Stimulated activated CD4-positive, alpha-beta T cell treated with anti-CD3 and anti-CD28 coated beads, Interleukin-15, amount 100 ng/mL, for 1 hour (primary cell): ENCODE measurements at places on chromosomes 13 and 19.
A peak's percentile ranks its signal among the peaks of the same experiment; 100 is the strongest.

DNA sequence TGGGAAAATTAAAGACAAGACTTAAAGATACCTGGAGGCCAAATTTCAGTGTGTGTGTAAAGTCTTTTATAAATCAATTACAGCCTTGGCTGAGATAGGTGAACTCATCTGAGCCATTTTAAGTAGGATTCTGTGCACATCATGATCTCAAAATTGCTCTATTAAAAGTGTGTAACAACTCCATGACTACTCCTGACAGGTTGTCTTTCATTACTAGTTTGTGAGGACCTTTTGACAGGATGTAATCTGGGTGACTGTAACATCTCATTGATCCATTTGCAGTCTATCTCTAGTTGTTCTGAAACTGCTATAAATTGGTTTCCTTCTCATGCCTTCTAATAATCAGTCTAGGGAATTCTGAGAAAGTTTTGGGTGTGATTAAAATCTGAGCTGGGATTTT, 753.3 kb downstream of the SLITRK5 start:
- DNase-seq = no peak

DNA sequence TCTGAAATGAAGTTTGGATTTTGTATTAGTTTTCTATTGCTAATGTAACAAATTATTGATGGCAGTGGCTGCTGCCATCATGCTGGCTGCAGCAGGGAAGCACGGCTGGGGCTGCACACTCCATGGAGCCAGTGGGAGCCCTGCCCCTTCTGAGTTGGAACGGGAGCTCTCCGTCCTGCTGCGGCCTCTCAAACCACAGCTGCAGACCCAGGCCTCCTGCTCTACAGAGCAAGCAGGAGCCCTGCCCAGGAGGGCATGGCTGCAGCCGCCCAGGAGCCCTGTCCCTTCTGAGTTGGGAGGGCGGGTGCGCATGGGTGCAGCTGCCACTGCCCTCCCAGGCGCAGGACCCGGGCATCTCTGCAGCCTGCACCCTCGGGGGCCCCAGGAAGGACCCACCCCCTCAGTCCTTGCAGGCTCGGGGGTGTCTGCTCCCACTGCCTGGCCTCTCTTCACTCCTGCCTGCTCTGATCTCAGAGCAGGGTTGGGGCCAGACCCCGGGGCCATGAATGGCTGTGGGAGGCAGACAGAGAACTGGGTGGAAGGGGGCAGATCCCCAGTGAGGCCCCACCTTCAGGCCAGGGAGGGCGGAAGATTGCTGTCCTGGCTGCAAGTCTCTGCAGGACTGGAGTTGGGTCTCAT, 21.0 kb upstream of the ESD start:
- DNase-seq = no peak

DNA sequence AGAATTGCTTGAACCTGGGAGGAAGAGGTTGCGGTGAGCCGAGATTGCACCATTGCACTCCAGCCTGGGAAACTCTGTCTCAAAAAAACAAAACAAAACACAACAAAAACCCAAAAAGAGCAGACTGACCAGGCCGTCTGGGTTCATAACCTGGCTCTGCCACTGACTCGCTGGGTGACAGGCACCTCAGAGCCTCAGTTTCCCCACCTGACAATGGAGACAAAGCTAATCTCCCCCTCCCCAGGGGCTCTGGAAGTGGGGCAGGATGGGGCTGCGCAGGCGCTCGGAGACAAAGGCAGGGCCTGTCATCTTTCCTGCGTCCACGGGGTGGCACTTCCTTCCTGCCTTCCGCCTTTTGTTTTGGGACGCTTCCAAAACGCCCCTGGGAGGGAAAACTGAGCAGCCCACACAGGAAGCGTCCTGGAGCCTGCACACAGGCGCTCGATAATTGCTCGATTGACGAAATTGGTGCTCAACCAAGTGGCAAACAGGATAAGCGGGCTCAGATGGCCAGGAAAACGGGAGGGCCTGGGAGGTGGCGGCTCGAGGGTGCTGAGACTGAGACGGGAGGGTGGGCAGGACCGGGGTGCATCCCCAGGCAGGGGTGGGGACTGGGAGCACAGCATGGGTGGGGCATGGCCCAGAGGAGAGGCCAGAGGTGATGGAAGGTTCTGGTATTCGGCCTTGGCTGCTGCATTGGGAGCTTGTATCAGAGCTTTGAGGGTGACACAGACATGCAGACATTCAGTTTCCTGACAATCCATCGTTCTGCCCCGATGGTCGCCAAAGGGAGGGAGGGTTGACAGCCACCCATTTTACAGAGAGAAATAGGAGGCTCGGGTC, 17.8 kb downstream of the SPC24 start:
- DNase-seq = peak; percentile 21

GRCh38 chr19:8481616-8482015, 20.8 kb downstream of the PRAM1 start:
- no peak for DNase-seq

GRCh38 chr19:16373532-16373931, 48.9 kb downstream of the KLF2 start:
- no peak for DNase-seq
